ENCODE measurements at places on chromosomes 3 and 15.

- no peak for DNase-seq
Observed at GRCh38 chr3:128322030-128323022, 144.4 kb downstream of the DNAJB8 start.

GRCh38 chr3:19105826-19106225 is 42.5 kb upstream of the KCNH8 start:
- no peak for DNase-seq

DNA sequence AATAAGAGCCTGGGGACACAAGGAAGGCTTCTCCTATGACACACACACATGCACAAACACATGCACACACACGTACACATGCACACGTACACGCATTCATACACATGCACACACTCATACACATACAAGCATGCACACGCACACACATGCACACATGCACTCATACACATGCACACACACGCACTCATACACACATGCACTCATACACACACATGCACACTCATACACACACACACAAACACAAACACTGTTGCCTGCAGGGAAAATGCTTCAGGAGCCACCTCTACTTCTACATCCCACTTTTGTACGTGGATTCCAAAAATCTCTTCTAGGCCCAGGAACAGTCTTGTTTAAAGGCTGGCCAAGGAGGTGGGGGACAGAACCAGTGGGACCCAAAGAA is 20.7 kb upstream of the NR2E3 start:
- no peak for DNase-seq

GRCh38 chr15:71596672-71597071 is 213.7 kb upstream of the NR2E3 start:
- DNase-seq, result peak; percentile 64

GRCh38 chr3:28601291-28601690 is 252.7 kb upstream of the AZI2 start:
- DNase-seq, result no peak

DNA sequence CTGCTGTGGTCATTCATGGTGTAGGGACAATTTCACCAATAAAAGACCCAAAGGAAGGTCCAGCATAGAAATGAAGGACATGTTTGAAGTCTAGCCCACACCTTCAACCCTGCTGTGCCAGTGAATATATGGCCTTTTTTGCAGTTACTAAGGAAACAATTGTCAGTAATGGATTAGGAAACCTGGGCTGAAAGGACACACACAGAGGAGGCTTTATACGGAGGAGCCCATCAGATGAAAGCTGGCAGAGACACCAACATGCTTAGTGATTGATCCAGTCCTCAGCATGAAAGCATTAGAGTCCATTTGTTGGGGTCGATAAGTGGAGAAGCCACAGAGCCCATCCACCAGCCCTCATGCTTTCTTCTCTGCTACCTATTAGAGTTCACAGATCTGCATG is 584.3 kb downstream of the AGBL1 start:
- no peak for DNase-seq

- DNase-seq, result no peak
Observed at GRCh38 chr3:50632450-50632849, 15.5 kb downstream of the MAPKAPK3 start.

- DNase-seq, result peak; percentile 61
Observed at GRCh38 chr3:158434412-158435038, 136.5 kb upstream of the MLF1 start.

GRCh38 chr3:63943678-63944077 is 31.5 kb upstream of the SCAANT1 start:
- DNase-seq, result no peak

DNA sequence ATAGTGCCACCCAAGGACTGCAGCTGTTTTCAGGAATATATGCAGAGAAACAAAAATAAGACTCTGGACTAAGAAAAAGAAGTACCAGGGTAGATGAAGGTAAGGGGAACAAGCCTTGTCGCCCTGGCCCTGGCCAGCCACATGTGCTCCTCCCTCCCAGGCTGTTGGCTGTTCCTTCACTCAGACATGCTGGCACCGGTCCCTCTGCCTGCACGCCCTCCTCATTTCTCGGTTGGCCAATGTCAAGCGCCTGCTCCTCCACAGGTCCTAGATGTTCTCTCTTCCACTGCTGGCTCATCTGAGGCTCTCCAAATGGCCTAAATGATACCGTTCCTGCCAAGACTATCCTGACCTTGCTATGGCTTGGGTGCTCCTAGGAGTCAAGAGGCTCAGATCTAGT is 288.4 kb upstream of the LYSMD4 start:
- no peak for DNase-seq

GRCh38 chr3:149547954-149548668 is 73.6 kb downstream of the TM4SF4 start:
- DNase-seq, result peak; percentile 83

GRCh38 chr3:95522449-95522848 is 1291.9 kb upstream of the EPHA6 start:
- no peak for DNase-seq

GRCh38 chr15:41930221-41930866 is 36.5 kb upstream of the SPTBN5 start:
- no peak for DNase-seq

- DNase-seq, result no peak
Observed at GRCh38 chr3:11230832-11231231, 41.4 kb upstream of the ATG7 start.
